ENCODE measurements at places on chromosomes 1 and 21. TPM values are rescaled to one million over a fixed set of nuclear protein-coding genes. Genes with fewer than 3 reads are reported as not detected.
A peak's percentile ranks its signal among the peaks of the same experiment; 100 is the strongest.

OR2L13 gene
- total RNA-seq, result not detected

MAN1C1 gene
- under 0.01 TPM for total RNA-seq

LAD1 gene
- total RNA-seq, result 220 TPM

CRYAA gene
- not detected for total RNA-seq

DNA sequence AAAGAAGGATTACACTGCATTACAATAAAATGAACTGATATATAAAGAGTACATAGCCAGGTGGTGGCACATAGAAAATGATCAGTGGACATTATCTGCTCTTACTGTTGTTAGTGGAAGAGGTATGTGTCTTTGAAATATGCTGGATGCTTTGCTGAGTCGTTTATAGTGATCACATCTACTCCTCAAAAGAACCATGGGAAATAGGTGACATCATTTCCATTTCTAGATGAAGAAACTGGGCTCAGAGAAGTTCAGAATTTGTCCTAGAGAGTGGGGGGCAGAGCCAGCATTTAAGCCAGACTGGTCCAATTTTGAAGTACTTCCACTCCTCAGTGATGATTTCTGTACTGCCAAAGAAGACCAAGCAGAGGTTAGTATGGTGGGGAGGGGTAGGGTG lies 34.0 kb upstream of the BACH1 start:
- DNase-seq, result peak; percentile 71

DNA sequence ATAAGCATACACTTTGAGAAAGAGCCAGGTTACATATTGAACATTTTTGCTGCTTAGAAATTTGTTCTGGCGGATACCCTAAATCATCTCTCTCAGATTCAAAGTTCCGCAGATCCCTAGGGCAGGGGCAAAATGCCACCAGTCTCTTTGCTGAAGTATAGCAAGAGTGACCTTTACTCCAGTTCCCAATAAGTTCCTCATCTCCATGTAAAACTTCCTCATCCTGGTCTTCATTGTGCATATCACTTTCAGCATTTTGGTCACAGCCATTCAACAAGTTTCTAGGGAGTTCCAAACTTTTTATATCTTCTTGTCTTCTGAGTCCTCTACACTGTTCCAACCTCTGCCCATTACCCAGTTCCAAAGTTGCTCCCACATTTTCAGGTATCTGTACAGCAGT lies 23.3 kb upstream of the LYPD8 start:
- no peak for DNase-seq

DNA sequence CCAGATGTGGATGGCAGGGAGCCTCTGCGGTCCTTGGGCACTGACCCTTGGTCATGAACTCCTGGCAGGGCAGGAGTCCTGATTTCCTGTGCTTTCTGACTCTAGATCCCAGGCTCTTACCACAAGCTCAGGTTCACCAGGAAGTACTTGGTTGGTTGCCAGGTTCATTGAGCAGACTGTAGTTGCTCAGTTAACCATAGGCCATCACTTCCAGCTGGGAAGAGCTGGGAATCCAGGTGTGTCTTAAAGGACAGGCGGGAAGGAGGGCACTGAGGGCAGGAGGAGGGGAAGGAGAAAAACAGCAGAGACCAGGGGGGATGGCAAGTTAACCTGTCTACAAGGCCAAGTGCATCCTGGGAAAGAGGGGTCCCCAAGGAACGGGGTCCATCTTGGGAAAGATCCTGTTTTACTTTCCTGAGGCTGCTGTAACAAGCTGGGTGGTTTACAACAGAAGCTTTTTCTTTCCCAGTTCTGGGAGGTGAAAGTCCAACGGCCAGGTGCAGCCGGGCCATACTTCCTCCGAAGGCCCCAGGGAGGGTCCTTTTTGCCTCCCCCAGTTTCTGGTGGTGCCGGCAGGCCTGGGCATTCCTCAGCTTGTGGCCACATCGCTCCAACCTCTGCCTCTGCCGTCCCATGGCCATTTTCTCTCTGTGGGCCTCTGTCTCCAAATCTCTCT lies 11.6 kb downstream of the KCNAB2 start:
- DNase-seq, result no peak

- DNase-seq, result no peak
Observed at GRCh38 chr1:205465392-205465791, 9.5 kb upstream of the BLACAT1 start.

- no peak for DNase-seq
Observed at GRCh38 chr1:71823708-71824305, 458.5 kb downstream of the NEGR1 start.

- no peak for DNase-seq
Observed at GRCh38 chr1:39754026-39754570, 15.4 kb downstream of the PPIE start.

Data from bronchial epithelial cell (primary cell).